Esophagus squamous epithelium (tissue), 5 donors: ENCODE measurements at places on chromosomes 5 and 9.

GRCh38 chr9:107049803-107050184, 186.8 kb downstream of the ZNF462 start:
- no peaks in the 10 kb centered on the region for H3K36me3 ChIP-seq
- no peaks in the 10 kb centered on the region for H3K4me1 ChIP-seq
- H3K27ac ChIP-seq = no peak overlapping the region
- no peaks in the 10 kb centered on the region for H3K27me3 ChIP-seq
- no peak for DNase-seq

- no peaks in the 10 kb centered on the region for H3K27me3 ChIP-seq
- H3K4me3 ChIP-seq = no peak overlapping the region
- H3K36me3 ChIP-seq = no peaks in the 10 kb centered on the region
- no peak overlapping the region for H3K27ac ChIP-seq
Measured at GRCh38 chr5:115306011-115306536, 9.6 kb upstream of the CCDC112 start.

DNA sequence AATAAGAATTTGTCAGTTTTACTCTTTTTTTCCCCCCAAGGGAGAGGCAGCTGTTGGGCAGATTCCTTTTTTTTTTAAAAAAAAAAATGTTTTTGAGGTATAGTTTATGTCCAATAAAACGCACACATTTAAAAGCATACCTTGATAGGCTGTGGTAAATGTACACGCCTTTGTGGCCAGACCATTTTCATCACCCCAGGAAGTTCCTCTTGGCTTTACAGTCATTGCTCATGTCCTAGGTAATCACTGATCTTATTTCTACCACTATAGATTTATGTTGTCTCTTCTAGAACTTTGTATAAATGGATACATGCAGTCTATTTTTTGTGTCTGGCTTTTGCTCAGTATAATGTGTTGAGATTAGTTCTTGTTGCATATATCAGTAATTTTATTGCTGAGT, 9.8 kb downstream of the SUB1 start:
- no peaks in the 10 kb centered on the region for H3K27me3 ChIP-seq
- no peak overlapping the region for H3K27ac ChIP-seq
- no peak for DNase-seq

DNA sequence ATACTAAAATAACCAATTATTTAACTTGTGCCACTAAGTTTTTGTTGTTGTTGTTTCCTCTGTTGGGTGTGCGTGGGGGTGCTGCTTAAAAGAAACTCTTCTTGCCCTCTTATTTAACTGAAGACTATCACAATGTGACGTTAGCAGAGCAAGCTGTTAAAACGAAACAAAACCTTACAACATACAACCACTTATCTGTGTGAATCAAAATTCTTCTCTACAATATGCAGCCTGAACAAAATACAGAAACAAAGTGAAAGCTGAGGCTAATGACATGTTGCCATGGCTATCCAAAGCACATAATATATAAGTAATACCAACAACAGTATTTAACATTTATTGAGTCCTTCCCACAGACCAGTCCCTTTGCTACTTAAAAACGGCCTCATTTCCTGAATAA, 291.0 kb downstream of the FBXL17 start:
- no peaks in the 10 kb centered on the region for H3K36me3 ChIP-seq
- no peak for DNase-seq
- no peaks in the 10 kb centered on the region for H3K27me3 ChIP-seq
- H3K4me1 ChIP-seq = no peaks in the 10 kb centered on the region

GRCh38 chr5:126452477-126452876, 29.3 kb downstream of the GRAMD2B start:
- no peaks in the 10 kb centered on the region for H3K27me3 ChIP-seq
- no peaks in the 10 kb centered on the region for H3K36me3 ChIP-seq
- no peak overlapping the region for H3K4me3 ChIP-seq
- H3K4me1 ChIP-seq = peaks cover 23% of the 10 kb centered on the region
- DNase-seq = no peak
